ENCODE measurements at places on chromosomes 16 and 17.
A peak's percentile ranks its signal among the peaks of the same experiment; 100 is the strongest.

DNA sequence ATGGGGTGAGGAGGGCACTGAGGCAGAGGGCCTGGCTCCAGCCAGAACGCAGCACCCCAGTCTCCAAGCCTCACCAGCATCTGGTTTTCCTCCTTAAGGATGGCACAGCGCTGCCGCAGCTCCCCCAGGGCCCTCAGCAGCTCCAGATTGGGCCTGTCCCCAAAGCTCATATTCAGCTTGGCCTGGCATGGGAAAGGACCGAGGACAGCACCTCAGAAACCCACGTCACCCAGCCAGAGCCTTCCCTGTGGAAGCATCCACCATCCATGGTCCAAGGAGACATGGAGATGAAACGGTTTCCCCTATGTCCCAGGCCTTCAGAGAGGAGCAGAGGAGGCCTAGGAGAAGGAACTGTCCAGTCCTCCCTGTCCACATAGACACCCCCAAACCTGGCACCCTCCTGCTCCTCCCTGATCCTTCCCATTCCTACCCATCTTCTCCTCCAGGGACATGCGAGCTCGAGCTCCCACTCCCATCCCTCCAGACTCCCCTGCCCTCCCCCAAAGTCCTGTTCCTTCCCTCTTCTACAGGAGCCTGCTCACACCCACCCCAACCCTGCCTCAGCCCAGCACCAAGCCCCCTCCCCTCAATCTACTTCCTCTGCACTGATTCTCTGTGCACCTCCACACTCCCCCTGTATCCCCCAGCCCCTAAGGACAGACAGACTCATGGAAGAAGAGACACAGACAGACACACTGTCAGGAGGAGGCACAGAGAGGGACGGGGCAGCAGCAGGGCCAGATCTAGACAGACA, 1.8 kb downstream of the TSPOAP1 start:
- no peak for DNase-seq

DNA sequence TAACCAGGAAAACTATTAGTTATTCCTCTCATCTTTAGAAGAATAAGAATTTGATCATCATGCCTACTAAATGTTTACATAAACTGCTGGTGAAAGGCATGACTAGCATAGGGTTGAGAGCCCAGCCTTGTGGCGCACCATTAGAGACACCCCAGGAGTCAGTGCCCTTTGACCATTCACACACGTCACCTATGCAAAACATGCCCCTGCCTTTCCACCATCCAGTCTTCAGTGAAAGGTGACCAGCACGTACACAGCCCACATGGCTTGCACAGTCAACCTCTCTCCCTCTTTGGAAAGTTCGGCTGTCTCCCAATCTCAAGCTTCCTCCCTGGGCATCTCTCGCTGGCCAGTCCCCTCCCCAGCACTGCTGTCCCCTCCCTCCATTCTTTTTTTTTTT, 150.3 kb downstream of the ENGASE start:
- no peak for DNase-seq

DNA sequence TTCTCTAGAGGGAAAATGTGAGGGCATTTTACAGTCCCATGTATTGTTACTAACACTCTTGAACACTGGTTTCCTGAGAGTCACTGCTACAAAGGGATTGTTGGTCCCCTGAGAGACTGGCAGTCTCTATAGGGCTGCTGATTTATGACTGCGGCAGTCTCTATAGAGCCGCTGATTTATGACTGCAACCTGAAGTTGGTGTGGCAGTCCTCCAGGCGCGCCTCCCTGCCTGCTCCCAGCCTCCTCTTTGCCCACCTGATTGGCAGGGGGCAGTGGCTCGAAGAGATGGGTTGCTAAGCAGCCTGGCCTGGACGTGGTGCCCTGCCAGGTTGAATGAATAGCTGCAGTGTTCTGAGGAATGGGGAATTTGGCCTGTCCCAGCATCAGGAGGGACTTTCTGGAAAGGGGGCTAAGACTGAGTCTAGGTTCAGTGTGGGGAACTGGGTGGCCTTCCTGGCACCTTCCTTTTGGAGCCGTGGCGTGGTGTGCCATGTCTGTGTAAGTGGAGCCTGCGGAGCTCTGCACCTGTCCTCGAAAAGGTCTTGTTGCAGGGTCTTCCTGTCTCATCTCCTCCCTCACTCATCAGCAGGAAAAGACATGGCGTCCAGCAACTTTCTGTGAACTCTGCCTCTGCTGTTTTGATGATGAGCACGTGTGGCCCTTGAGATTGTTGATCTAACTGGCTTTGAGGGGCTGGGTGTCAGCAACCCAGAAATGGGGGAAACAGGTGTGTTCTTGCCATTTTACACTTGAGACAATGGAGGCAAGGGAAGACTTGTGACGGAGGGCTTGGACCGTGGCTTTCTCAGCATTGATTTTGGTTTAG, 24.9 kb downstream of the SAP30BP start:
- DNase-seq = no peak

GRCh38 chr17:79045001-79045729, 21.2 kb downstream of the C1QTNF1 start:
- DNase-seq = no peak

- no peak for DNase-seq
Measured at GRCh38 chr17:46190763-46191162, 2.5 kb downstream of the KANSL1 start.

GRCh38 chr17:7984904-7985303, 17.5 kb upstream of the GUCY2D start:
- DNase-seq = no peak

DNA sequence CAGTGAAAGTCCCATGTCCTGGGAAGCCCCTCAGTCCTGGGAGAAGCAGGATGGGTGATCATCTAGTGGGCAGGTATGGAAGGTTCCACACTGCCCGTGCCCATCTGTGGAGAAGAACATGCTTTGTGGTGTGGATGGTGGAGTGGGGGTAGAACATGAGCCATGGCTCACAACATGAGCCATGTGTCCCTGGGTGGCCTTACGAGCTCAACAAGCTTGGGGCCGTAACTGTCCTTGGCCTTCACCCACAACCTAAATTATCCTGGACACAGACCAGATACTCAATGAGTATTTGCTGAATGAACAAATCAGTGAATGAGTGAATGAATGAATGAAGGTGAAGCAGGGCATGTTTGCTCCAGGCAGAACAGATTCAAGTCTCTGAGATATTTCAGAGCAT, 13.5 kb downstream of the SOX8 start:
- DNase-seq = no peak

DNA sequence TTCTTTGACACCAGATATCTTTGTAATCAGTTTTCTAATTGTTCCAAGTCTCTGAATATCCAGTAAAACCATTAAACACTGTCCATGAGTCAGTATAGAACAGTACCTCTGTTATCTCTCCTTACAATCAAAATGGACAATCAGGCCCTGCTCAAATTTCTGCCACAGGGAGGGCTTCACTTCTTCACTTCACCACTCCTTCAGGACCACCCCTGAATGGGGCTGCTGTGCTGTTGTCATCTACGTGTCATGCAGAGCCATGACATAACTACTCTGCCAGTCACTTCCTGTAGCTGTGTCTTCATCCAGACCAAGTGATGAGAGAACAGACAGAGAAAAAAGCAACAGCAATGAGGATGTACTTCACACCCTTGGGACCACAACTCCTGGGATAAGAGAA, 116.9 kb downstream of the TANC2 start:
- no peak for DNase-seq

- no peak for DNase-seq
Measured at GRCh38 chr16:81694494-81695280, 84.4 kb upstream of the PLCG2 start.

GRCh38 chr16:54955757-54956156, 25.1 kb downstream of the IRX5 start:
- DNase-seq = no peak

GRCh38 chr16:89444151-89444723, 46.1 kb downstream of the ANKRD11 start:
- no peak for DNase-seq

DNA sequence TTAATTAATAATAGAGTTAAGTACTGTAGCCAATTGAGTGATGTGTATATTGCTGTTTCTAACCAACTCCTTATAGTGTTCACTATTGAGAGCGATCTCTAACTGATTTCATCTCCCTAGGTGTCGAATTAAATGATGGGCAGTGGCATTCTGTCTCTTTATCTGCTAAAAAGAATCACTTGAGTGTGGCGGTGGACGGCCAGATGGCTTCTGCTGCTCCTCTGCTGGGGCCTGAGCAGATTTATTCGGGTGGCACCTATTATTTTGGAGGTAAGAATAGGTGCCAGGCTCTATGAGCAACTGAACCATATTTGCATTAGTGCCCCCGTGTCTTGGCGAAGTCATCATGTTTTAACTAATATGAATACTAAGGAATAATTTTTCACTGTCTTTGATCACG, 184.6 kb downstream of the CNTNAP4 start:
- DNase-seq = no peak

DNA sequence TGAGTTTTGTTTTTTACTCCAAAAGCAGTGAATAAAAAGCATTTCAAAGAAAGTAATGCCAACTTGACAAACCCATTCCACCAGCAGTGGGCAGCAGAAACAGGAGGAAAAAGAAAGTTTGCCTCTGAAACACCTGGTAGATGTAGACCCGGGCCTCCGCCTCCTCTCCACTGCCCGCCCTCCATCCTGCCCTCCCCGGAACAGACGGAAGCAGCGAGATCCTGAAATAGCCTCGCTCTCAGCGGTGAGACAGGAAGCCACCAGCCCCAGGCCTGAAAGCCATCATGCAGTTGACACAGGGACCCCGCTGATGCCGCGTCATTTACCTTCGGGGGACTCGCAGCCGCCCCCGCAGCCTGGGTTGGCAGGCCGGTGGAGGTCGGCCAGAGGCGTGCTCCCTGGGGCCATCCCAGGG, 67.8 kb downstream of the C16orf78 start:
- DNase-seq = peak; percentile 79

Measured in CD4-positive, alpha-beta T cell treated with Interleukin-1 beta for 1 hour (primary cell).